Right ventricle myocardium inferior (tissue), 1 donor: ENCODE measurements at places on chromosomes 16 and 17. TPM values are rescaled to one million over a fixed set of nuclear protein-coding genes. Genes with fewer than 3 reads are reported as not detected.

Gene CIITA
- total RNA-seq = 11.0 TPM

Gene DRC7
- total RNA-seq = not detected

Gene HEATR9
- not detected for total RNA-seq

Gene ERBB2
- total RNA-seq = 68.7 TPM

Gene OSGIN1
- 8.2 TPM for total RNA-seq
